A549 (cell line): ENCODE measurements at places on chromosomes 3 and 15.

- DNase-seq: no peak
Measured at GRCh38 chr3:12702501-12702900, 38.6 kb upstream of the RAF1 start.

GRCh38 chr3:192597506-192597905 is 129.8 kb downstream of the FGF12 start:
- no peak for DNase-seq

- no peak for DNase-seq
Measured at GRCh38 chr3:195210266-195210973, 60.5 kb downstream of the XXYLT1 start.

DNA sequence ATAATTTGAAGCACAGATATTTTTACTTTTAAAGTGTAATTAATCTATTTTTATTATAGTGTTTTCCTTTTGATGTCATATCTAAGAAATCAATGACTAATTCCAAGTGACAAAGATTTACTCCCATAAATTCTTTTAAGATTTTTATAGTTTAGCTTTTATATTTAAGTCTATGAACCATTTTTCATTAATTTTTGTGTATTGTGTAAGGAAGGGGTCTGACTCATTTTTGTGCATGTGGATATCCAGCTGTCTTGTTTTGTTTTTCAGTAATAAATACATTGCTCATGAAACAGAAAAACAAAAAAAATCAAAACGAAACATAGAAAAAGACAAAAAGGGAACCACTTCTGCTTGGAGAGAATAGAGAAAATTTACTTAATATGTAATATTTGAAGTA is 145.1 kb downstream of the EPHA6 start:
- no peak for DNase-seq

DNA sequence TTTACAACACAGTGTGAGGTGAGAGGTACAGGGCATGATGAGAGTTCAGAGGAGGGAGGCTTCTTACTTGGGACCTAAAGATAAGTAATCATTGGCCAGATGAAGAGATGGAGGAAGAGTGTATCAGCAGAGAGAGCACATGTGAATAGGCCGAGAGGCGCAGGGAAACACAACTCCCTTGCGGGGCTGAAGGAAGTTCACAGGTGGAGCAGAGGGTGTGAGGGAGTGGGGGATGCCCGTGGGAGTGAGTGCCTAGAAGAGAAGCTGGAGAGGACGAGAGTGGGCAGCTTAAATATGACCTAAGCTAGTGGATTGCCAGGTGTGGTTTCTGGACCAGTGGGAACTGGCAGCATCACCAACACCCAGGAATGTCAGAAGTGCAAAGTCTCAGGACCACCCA is 98.2 kb upstream of the TBC1D5 start:
- no peak for DNase-seq

GRCh38 chr3:163547014-163547685 is 1531.1 kb downstream of the SI start:
- DNase-seq: no peak

DNA sequence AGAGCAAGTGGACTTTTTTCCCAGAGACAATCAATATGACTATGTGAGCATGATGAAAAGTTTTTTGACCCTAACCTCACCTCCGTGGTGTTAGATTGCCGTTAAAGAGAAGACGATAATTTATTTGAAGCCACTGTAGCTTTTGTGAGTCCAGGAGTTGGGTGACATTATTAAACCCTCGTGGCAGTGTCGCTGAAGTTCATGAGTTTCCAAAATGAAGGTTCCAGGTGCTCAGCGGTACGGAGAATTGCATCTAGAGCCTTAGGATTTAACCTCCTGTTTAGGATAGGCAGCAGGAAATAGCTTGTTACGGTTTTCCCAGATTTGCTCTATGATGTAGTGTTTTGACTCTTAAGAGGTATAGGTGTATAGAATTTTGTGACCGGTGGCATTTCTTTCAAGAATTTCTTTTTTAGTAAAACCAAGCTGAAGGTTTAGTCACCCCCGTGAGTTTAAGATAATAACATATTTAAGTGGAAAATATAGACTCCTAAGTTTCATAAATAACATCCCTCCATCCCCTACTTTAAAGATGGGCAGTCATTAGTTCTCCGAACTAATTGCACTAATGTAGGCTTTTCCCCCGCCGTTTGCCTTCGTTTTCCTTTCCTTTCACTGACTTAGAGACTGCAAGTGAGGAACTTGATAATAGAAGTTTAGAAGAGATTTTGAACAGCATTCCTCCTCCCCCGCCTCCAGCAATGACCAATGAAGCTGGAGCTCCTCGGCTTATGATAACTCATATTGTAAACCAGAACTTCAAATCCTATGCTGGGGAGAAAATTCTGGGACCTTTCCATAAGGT is 2.0 kb downstream of the SMC4 start:
- DNase-seq: peak; percentile 52

DNA sequence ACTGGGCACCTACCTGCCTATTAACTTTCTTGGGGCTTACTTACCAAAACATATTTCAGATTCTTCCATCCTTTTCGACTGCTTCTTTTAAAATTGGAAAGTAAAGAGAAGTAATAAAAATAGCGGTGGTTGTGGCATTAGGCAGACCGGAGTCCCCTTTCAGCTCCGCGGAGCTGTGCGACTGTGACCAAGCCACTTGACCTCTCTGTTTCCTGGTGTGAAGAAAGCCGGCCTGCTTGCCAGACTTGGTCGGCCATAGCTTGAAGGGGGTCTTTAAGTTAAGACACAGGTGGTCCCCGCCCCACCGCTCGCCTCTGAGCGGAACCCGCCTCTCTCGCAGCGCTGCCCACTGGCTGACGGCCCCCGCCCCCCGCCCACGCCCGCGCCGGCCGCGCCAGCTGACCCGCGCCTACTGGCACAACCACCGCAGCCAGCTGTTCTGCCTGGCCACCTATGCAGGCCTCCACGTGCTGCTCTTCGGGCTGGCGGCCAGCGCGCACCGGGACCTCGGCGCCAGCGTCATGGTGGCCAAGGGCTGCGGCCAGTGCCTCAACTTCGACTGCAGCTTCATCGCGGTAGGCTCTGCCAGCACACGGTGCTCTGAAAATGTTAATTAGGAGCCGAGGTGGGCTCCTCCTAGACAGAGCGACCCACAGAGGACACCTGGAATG is 18.3 kb downstream of the NOX5 start:
- no peak for DNase-seq

- DNase-seq: no peak
Measured at GRCh38 chr3:188539037-188539436, 385.1 kb downstream of the LPP start.

DNA sequence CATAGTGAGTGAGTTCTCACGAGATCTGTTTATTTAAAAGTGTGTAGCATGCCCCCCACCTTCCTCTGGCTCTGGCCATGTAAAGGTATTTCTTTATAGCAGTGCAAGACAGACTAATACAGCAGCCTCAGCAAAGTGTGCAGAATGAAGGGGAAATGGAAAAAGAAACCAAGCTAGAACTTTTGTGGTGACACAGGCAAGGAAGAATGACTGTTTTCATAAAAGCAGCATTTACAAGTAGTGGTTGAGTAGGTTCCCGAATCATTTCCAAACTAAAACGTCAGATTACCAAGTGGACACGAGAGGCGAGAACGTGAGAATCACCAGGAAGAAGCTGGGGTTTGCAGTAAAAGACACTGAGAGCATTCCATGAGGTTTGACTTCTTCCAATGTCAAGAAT is 100.2 kb upstream of the AKAP13 start:
- DNase-seq: no peak

DNA sequence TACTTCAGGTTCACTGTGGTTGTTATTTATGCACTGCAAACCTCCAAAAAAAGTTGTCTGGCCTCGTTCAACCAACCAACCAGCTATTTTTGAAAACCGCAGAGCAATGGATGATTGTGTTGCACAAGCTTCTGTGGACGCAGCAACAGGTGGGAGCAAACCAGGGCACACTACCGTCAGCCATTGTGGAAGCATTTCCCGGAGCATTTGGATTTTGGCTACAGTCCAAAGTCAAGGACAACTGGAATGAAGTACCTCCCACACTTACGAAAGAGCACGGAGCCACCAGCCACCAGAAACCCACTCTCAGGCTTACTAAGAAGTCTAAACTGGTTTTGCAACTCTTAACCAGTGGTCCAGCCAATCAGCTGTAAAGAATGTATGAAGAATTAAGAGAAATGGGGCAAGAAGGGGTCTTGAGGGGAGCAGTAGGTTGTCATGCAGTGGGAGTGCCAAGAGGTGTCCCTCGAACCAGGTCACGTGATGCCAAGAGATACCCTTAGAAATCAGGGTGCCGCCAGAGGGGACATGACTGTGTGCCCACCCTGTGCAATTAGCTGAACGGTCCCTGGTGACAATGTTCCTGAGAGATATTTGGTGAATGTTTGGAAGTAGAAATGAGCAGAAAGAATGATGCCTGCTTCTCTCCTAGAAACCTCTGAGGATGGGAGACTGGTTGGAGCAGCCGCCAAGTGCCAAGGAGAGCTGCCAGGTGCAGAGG is 68.9 kb upstream of the PCSK6 start:
- DNase-seq: no peak

DNA sequence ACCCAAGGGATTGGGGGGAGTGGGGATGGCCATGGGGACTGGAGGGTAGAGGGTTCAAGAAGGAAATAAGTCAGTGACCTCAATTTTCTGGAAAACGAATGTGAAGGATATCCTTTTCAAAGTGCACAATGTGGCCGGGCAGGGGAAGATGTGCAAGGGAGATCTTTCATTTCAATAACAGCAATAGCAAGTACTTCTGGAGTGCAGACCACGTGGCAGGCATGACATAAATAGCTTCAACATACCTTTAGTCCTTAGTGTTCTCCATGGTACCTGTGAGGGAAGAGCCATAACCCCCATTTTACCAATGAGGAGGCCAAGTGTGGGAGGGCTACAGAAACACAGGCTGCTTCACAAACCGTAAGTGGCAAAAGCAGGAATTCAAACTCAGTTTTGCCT is 138.7 kb downstream of the FOXP1 start:
- DNase-seq: no peak

- no peak for DNase-seq
Measured at GRCh38 chr3:197541756-197542539, 13.8 kb downstream of the BDH1 start.

- DNase-seq: no peak
Measured at GRCh38 chr3:21624524-21624923, 126.5 kb downstream of the ZNF385D start.

GRCh38 chr3:4995500-4996053 is 16.3 kb downstream of the BHLHE40 start:
- DNase-seq: no peak

DNA sequence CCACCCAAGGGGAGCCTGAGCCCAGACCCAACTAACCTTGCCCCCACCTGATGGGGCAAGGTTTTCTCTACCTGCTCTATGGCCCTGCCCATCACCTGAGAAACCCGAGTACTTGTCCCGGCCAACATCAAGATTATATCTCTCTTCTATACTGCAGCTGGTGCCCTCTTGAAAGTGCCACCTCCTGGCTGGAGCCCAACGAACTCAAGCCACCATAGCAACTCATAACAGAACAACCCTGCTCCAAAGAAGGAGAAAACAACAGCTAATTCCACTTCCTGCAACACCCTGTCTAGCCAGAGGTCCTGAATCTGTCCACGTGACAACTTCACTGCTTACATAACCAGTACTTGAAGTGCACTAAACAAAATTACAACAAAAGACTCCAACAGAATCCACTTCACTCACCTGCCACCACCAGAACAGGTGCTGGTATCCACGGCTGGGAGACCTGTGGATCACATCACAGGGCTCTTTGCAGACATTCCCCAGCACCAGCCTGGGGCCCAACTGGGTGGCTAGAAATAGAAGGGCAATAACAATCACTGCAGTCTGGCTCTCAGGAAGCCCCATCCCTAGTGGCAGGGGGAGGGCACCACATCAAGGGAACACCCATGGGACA is 49.2 kb downstream of the PIERCE2 start:
- no peak for DNase-seq

GRCh38 chr3:31483776-31484175 is 48.9 kb upstream of the STT3B start:
- no peak for DNase-seq

GRCh38 chr3:88324788-88325187 is 175.0 kb downstream of the C3orf38 start:
- no peak for DNase-seq

DNA sequence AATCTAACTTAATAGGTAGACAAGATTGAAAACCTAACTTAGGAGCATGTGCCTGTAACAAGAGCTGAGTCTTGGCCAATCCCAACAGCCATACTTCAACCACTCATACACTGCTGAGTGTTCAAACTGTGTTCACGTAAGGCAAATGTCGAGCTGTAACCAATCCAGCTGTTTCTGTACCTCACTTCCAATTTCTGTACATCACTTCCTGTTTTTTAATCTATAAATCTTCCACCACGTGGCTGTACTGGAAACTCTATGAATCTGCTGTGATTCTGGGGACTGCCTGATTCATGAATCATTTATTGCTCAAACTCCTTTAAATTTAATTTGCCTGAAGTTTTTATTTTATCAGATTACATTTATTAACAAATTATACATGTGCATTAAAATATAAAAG is 44.6 kb upstream of the NEDD4 start:
- no peak for DNase-seq

- DNase-seq: no peak
Measured at GRCh38 chr15:64205202-64205601, 42.4 kb upstream of the PPIB start.

GRCh38 chr15:70308011-70308734 is 210.5 kb upstream of the TLE3 start:
- peak; percentile 38 for DNase-seq

DNA sequence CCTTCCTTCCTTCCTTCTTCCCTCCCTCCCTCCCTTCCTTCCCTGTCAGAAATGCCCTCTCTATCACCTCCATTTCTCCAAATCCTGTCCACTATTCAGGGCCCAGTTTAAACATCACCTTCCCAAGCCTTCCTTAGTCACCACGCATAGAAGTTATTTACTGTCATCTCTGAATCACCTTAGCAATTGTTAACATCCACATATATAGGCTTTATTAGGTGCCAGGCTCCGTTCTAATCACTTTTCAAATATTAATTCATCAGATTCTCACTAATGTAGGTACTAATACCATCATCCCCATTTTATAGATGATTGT is 1.1 kb upstream of the MAGEF1 start:
- DNase-seq: no peak

DNA sequence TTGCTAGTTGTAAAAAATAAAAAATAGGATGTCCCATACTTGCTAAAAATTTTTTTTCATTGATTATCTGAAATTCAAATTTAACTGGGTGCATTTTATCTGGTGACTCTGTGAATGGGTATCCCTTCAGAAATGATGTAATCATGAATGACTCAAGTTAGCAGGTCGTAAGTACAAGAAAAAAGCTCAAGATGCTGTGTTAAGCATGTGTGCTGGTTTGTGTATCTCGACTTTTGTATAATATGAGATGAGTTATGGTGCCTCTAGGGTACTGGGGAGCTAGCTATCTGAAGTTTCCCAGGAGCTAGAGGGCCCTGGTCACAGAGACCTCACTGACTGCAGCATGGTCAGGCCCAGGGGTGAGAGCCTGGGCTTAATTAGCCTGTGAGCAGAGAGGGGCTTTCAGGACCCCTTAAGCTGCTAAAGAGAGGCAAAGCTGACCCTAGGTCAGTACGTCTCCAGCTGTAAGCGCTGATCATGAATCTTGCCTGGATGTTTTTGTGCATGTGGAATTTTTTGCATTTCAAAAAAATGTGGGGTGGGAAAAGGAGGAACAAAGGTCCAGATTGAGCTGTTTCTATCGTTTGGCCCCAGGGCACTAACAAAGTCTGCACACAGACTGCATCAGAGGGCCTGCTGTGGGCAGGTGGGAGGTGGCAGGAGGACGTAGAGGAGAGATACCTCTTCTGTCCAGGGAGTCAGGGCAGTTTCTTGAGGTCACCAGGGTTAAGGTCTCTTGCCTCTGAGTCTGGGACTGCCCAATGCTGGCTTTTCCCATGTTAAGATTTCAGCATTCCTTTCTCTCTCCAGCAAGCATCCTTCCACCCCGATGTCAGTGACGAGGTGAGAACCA is 233.2 kb upstream of the TPM1 start:
- DNase-seq: no peak
